ENCODE measurements at places on chromosomes 2 and 18.
A peak's percentile ranks its signal among the peaks of the same experiment; 100 is the strongest.

GRCh38 chr2:18706001-18706400 is 116.6 kb upstream of the NT5C1B start:
- DNase-seq: no peak

DNA sequence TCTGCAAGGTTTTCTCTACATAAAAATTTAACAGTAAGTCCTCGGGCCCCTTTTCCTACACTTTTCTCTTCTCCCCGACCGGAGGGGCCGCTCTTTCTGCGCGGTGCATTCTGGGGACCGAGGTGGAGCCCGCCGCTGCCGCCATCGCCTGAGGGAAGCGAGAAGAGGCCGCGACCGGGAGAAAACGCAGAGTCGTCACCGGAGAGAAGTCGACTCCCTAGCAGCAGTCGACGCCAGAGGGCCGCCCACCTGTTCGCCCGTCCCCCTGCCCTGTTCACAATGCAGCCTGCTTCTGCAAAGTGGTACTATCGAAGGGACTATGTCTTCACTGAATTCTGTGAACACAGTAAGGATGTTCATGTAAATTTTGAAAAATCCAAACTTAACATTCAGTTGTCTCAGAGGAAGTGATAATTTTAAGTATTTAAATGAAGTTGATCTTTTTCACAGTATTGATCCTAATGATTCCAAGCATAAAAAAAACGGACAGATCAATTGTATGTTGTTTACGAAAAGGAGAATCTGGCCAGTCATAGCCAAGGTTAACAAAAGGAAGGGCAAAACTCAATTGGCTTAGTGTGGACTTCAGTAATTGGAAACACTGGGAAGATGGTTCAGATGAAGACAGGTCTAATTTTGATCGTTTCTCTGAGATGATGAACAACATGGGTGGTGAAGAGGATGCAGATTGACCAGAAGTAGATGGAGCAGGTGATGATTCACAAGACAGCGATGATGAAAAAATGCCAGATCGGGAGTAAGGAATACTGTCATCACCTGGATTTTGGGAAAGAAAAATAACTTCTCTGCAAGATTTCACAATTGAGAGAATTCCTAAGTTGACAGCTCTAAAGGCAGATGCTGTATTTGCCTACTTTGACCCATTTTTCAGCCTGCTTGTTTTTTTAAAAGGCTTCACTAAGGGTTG is 55.8 kb downstream of the ASXL2 start:
- peak; percentile 35 for DNase-seq

- no peak for DNase-seq
Observed at GRCh38 chr2:133642791-133643191, 74.5 kb upstream of the NCKAP5 start.

DNA sequence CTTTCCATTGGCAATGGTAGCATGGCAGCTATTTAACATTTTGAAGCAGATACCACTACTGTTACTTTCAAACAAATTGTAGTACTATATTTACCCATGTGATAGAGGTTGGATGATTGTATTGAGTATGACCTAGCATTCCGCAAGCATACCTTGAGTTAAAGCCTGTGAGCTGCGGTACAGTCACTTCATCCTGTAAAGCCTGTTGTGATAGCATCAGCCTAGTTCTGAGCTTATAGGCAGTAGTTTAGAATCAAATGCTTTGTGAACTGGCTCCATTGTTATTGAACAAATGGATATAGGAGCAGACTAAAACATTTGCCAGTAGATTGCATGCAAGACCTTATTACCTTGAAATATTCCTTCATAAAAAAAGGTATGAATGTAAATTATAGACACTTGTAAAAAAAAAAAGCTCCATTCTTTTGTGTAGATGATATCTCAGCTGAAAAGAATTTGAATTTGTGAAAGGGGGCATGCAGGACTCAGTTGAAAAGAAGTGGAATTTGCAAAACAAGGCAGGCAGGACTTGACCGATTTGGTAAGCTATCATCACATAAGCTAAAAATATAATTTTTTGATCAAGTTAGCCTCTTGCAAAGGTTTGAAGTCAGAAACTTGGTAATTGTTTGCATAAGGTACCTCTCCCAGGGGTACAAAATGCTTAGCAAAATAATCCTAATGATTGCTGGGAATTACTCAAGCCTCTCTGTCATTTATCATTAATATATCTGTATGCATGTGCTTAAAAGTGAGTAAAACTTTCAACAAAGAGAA is 138.5 kb upstream of the ITGA4 start:
- DNase-seq: no peak

DNA sequence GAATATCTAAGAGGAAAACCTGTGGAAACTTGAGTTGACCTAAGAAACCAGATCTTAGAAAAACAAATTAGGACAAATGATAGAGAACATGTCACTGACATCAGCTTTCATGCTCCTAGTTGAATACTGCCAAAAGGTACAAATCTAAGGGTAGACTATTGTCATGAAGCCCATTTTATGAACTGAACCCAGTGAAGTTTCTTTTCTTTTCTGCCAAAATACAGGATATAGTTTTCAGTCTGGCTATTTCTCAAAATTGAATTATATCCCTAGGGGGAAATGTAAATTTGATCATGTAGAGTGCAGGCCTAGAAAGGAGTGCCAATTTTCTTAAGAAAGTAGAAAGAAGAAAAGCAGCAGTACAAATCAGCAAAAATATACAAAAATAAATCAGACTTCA is 46.6 kb downstream of the FSIP2 start:
- no peak for DNase-seq

DNA sequence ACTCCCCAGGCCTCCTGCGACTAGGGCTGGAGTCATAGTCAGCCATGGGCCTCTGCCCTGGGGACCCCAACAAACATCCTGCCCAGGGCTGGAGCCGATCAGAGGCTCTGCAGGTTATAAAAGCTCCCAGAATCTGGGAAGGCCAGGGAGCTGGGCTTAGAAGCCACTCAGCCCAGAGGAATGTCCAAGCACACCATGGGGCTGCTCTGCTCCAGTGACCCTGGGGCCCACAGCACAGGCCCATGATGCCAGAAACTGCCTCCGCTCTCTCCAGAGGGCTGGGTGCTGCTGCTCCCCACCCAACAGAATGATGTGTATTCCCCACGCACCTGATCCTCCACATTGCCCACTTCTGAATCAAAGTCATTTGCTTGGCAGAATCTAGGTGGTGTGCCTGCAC is 88.5 kb downstream of the ARMC9 start:
- no peak for DNase-seq

DNA sequence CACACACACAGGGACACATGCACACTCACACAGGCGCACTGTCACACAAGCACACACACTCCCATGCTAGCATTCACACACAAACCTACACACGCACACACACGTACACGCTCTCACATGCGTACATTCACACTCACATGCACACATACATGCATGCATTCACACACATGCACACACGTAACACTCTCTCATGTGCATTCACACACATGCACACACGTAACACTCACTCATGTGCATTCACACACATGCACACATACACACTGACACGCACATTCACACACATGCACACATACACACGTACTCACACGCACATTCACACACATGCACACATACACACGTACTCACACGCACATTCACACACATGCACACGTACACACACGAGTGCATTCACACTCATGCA is 16.3 kb downstream of the ADI1 start:
- no peak for DNase-seq

DNA sequence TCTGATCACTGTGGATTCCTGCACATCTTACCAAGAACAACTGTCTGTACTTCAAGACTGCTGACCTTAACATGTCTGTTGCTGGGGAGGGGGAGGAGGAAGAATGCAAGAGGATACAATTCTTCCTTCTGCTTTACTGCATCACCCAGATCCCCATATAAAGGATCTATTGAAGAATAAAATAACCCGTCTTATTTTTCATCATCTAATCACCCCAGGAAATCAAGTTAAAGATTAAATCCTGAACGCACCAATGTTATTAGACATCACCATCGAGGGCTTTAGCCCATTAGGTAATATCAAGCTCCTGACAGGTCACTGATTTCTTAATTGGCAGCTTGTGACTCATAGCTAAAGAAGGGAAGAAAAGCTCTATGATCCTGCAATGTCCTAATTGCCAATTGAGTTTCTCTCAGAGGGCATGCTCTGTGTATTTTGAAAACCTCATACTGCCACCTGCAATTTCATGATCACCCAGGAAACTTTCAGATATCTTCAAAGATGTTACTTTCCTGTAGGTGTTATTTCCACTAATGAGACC is 75.4 kb upstream of the KCNE4 start:
- DNase-seq: no peak
